ENCODE measurements at places on chromosomes 13 and 19.
A peak's percentile ranks its signal among the peaks of the same experiment; 100 is the strongest.

- DNase-seq, result no peak
These were observed 4.9 kb upstream of the PALM start for GRCh38 chr19:703651-704446.

DNA sequence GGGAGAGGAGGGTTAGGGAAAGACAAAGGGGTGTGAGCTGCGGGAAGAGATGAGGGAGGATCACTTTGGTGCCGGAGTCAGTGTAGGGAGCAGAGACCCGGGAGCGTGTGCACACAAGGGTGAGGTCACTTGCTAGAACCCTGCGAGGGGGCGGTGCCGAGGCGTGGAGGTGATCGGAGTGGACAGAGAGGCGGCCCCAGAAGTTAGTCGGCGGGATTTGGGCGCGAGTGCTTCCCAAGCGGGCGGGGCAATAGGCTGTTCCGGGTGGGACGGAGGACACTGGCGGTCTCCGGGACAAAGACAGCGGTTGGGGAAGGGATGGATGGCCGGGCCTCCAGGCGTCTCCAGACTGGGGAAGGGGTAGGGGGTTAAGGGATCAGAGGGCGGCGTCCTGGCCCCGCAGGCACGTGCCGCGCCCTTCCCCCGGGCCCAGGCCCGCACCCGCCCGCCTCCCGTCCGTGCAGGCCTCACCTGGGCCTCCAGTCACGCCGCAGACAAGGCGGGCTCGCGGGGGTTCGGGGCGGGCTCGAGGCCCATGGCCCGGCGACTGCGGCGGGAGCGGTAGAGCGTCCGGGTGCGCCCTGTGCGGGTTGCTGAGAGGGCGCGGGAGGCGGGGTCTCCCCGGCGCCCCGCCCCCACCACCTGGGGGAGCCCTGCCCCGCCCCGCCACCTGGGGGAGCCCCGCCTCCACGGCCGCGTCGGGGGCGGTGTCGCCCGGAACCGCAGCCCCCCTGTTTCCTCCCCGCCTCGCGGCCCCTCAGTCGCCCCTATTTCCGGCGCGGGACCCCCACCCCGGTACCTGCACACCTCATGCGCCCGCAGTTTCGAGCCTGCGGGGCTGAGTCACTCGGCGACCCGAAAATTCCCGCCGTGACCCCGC is at the start of gene LPAR2:
TSS of gene LPAR2 (minus strand) at position 600 of the 880 bp plus-strand sequence. CDS start 945 bp downstream, outside the sequence.
- DNase-seq, result peak; percentile 82

DNA sequence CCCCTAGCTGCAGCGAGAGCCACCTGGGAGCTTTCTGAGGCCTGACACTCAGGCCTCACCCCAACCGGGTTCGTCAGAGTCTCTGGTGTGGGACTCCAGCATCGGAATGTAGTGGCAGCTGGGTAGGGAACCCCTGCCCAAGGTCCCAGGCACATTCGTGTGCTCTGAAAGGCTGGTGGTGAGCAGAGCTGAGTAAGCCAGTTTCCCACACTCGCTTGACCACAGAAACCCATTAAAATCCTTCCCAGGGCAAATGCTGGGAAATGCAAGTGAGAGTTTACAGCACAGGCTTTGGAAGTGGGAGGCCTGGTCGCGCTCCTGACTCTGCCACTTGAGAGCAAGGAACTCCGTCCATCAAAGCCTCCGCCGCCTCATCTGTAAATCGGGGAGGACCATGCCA is 4.2 kb downstream of the TRAPPC6A start:
- DNase-seq, result no peak

- no peak for DNase-seq
These were observed 31.1 kb upstream of the SIAH3 start for GRCh38 chr13:45882626-45883025.

DNA sequence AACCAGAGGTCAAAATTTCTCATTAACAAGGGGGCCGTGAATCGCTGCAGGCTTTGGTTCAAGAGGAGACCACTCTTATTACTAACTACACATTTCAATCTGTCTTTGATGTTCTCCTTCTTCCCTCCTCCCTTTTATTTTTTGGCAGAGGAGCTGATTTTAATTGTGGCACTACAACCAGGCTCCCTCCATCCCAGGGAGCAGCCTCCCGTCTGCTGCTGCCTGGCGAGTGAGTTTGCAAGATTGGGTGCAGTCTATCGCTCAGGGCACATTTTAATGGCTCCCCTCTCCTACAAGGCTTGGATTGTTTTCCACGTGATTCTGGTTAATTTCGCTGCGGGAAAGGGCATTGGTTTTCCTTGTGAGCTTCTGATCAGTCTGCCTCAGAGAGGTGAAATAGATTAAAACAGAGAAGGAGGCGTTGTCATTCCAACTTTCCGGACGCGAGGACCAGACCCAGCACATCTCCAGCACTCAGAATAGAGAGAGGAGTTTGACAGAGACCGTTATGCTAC is 81.4 kb downstream of the KCTD15 start:
- DNase-seq, result no peak

DNA sequence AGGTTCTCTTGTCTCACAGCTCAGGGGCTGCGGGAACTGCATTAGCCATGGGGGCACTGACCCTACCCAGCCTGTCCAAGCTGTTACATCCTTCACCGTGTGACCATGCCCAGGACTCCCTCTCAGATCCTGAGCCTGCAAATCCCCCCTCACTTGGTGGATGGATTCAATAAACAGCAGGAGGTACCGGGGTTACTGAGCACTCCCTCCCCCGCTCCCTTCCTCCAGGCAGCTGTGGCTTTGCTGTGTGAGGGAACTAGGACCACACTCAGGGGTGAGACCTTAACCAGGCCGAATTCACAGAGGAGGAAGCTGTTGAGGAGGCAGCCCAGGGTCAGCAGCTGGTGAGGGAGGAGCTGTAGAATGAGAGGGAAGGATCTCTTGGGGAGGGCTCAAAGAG is 27.0 kb upstream of the CEACAM1 start:
- no peak for DNase-seq

GRCh38 chr19:30229525-30230174 is 142.5 kb upstream of the ZNF536 start:
- no peak for DNase-seq

- no peak for DNase-seq
These were observed 570.9 kb downstream of the GPC6 start for GRCh38 chr13:93797463-93797862.

GRCh38 chr19:44356383-44357111 is at the start of gene ZNF112:
Gene ZNF112, minus strand, starts transcription at chr19:44356680. Its CDS starts 16,141 bp downstream, at chr19:44340539.
- DNase-seq, result peak; percentile 86

DNA sequence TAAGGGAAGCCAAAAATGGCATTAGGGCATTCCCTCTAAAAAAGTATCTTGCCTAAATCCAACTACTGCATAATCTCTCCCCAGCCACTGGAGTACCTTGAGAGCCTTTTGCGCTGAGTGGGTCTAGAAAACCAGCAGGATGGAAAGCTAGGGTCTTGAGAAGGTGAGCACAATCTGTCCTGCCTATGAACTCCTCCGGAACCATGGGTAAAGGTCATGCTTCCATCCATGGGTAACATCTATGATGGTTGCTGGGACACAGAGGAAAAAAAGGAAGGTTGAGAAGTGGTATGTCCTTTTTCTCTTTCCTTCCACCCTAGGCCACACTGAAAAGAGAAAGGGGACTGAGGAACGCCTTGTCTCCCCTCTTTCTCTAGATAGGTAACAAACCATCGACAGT is 52.4 kb downstream of the ZNF676 start:
- DNase-seq, result no peak
